ENCODE measurements at places on chromosomes 2 and 18.

DNA sequence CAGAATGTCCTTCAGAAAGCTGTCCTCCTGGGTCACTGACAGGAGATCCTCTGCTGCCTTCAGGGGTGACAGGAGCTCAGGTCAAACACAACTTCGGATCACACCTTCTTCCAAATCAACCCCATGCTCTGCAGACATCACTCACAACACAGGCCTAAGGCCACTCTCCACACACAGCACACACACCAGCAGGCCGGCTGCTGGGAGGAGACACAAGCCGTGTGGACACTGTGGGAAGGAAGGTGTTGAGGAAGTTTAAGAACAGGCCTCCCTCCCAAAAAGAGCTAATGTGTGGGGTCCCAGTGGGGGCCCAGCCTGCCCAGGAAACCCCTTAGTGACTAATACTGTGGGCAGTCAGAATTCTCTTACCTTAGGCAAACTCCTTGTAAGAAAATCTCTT lies 290.3 kb upstream of the ID2 start:
- DNase-seq, result no peak

GRCh38 chr2:55301277-55301676 lies 32.2 kb upstream of the MTIF2 start:
- no peak for DNase-seq

GRCh38 chr2:11865378-11865777 lies 118.9 kb downstream of the LPIN1 start:
- no peak for DNase-seq

GRCh38 chr2:80037310-80037709 lies 267.2 kb downstream of the LRRTM1 start:
- no peak for DNase-seq

DNA sequence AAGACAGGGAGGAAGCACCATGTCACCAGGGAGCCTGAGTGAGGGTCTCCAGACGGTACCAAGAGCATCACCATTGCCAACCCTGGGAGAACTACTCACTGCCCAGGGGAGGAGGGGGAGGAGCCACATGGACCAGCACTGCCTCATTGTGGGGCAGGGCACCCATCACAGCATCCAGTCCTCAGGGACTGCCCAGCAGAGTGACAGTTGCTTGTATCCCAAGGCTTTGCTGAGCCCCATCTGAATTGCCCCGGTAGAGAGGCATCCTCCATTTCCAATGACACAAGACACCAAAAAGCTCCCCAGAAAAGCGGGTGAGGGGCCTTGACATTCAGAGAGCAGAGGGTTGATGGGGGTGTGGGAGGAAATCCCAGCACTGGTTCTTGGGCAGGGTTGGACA lies 6.8 kb upstream of the CIB4 start:
- no peak for DNase-seq

DNA sequence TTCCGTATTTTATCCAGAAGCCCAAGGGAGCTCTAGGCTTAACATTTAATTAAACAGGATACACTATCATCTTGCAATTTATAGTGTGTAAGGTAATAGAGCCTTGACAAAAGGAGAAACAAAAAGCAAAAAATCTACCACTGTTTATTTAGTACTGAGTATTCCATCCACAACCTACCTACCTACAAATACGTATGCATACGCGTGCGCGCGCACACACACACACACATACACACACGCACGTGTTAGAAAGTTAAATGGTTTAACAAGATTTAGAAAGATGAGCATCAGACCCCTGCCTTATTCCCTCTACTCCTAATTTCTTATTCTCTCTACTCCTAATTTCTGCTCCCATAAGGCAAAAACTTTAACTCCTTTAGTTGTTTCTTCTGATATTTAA lies 14.6 kb upstream of the ACTR2 start:
- DNase-seq, result no peak

DNA sequence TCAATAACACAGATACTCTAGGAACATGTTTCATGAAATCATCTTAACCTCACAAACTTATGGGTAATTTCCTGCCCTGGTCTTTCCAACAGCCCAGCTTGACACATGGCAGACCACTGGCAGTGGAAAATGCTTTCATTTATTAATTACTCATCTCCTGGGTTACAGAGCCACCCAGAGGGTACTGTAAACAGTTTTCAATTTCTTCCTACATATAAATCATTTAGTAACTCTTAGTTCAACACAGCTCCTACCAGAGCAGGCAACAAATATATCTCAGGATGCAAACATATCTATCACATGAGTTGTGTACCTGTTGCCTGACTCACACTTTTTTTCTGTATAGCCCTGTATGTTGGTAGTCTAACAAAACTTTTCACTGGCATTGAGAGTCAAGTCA lies 99.2 kb upstream of the VRK2 start:
- no peak for DNase-seq
